ENCODE measurements at places on chromosomes 1 and 21.
A peak's percentile ranks its signal among the peaks of the same experiment; 100 is the strongest.

DNA sequence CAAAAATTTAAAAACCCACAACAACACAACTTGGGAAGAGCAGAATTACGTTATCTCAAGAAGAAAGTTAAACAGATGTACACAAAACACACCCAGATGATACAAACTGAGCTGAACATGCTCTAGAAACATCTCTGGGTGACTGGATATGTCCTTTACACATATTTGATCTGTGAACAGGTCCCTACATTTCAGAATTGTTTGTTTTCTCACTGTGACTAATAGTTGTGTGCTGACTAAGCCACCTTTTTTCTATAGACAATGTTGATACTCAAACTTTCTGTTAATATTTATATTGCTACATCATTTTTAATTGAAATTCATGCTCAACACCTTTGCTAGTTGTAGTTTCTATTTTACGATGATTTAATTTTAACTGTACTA is 1.0 kb upstream of the F11R start:
- DNase-seq: peak; percentile 38

DNA sequence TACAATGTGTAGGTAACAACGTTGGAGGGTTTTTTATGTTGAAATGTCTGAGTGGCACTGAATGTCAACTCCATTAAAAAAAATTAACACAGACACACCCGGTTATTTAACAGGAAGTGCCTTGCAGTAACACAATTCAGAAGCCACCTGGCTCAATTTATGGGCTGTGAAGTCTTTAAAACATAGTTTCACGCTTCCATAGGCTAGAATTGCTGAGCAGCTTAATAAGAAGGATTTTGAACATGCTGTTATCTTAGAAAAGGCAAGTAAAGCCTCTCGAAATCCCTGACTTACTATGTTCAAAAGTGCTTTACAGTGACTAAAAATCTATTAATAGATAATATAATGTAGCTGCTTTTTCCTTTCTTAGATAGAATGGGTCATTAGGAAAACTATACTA is 19.7 kb downstream of the SRSF4 start:
- no peak for DNase-seq

GRCh38 chr1:11566042-11566850 is 87.3 kb downstream of the DISP3 start:
- DNase-seq: no peak

DNA sequence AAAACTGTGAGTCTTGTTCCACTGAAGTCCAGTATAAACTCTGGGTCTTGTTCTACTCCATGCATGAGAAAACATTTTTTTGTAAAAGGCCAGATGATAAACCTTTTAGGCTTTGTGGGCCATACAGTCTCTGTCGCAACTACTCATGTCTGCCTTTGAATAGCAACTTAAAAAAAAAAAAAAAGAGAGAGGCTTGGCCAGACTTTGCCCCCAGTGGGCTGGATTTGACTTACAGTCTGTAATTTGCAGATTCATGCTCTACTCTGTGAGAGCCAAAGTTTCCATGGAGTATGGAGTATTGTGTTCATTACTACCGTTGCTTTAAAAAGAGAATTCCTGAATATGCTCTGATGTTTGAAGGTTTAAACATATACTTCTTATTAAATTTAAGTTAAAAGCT is 654.9 kb upstream of the PKN2 start:
- no peak for DNase-seq

DNA sequence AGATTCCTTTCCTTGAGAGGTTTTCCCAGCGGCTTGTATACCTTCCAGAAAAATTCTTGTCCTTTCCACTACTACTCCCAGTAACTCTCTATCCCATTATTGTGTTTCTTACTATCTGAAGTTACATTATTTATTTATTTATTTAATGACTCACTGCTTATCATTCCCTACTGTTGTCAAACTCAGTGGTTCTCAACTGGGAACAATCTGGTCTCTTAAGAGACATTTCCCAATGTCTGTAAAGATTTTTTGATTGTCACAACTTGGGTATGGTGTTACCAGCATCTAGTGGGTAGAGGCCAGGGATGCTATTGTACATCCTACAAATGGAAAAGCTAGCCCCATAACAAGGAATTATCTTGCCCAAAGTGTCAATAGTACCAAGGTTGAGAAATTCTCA is 771.5 kb upstream of the ADGRL2 start:
- no peak for DNase-seq

DNA sequence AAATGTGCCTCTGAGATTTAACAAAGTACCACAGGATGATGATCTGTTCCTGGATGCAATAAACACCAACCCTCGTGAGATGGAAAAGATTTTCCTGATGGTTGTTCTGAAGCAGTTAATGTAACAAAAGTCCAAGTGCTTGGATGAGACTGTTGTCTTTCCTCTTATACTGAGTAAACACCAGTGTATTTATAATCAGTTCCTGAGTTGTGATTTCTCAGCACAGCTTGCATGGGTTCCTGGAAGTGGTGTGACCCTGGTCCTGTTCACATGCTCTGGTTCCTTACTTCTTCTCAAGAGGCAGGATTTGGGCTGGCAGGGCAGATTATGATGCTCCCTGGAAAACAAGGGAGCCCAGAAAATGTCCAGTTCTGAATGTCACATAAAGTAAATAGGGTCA is 208.2 kb upstream of the USP24 start:
- DNase-seq: no peak

DNA sequence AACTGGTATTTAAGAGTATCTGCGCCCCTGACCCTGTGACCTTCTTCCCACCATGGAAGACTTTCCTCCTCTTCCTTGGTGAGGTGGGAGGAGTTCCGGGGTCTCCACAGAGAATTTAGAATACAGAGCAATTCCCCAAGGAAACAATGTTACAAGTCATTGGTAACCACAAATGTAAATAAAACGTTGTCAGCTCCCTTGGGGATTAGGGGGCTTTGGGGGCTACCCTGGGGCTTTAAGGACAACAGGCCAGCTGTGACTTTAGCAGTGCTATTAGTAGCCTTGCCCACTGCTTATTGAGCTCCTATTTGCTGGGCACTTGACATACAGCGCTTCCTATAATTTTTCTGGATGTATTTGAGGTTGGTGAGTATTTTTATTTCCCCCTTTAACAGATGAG is 69.0 kb downstream of the IGSF21 start:
- no peak for DNase-seq

- no peak for DNase-seq
Measured at GRCh38 chr1:5926686-5927435, 65.4 kb downstream of the NPHP4 start.

GRCh38 chr1:90616395-90616794 is 100.7 kb downstream of the BARHL2 start:
- peak; percentile 3 for DNase-seq

DNA sequence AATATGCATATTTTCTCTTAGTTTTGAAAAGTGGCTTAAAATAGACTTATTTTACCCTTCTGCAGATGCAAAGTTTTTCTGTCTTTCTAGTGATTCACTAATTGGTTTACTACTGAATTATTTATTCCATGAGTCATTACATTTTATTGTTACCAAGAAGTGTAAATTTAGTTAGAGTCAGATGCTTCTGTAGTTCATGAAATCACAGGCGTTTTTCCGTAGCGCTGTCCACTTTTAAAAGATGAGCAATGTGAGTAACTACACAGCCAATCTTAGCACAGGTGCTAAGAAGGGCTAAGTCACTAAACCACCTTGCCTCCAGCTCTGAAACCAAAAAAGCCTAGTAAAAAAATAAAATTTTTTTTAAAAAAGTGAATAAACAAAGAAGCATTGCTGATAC is 24.7 kb downstream of the RGS13 start:
- no peak for DNase-seq

GRCh38 chr1:180928331-180929230 is 15.9 kb downstream of the KIAA1614 start:
- no peak for DNase-seq

DNA sequence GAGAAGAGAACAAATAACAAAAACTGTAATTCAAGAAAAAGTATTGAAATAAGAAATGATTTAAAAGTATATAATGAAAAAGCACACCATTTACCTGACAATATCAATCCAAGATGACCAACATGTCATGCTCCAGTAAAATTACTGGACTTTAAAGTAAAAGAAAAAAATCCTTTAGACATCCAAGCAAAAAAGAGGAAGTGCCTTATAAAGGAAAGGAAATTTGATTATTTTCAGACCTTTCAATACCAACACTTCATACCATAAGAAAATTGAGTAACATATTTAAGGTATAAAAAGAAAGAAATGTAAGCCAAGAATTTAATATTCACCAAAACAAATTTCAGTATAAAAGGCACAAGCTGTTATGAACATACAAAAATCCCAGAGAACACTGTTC is 46.2 kb upstream of the SSX2IP start:
- no peak for DNase-seq

DNA sequence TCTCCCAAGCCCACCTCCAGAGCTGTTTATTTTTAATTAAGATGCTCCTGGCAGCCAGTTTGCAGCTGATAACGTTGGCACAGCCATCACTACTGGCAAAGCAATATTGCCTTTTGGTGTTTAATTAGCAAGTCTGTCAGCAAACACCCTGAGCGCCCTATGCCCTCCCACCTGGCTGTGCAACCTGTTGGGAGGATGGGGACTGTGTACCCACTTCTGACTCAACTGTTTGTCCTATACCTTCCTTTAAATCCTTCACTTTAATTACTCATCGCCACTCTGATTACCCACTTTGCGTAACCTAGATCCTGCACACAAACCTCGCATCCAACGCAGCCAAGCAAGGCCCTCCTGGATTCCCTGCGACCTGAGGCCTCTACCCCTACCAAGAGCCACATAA is 67.1 kb downstream of the BCAR3 start:
- no peak for DNase-seq

GRCh38 chr1:81032374-81032773 is 768.4 kb upstream of the ADGRL2 start:
- no peak for DNase-seq

GRCh38 chr21:23522751-23523150 is 2084.5 kb downstream of the MRPL39 start:
- DNase-seq: no peak

DNA sequence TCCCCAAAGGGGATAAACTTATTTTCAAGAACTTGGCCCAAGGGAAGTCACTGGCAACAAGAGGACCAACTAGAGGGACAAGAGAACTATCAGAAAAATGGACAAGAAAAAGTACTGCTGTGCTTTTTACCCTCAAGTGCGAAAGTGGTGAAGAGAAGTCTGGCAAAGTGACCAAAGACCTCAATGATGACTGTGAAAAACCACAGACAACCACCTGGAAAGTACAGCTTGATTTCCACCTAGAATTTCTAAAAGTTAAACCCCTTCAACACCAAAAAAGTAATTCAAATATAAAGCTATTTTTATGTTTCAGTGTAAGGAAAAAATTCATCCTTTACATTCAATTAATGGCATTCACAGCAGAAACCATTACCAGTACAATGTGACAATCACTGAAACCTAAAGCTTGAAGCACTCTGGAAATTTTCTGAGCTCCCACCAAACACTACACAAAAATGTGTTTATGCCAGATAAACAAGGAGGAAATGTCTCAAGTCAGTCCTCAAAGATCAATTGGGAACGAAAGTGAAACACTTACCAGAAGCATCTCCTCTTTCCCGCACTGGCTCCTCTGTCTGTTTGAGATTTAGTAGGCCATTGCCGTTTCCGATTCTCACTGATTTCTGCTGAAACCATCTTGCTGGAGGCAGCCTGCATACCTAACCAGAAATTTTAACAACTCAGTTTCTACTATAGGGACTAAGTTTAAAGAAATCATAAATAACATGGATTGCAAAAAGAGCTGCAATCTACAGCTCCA is 8.3 kb downstream of the SDE2 start:
- DNase-seq: peak; percentile 56

GRCh38 chr1:34549199-34549598 is 205.6 kb upstream of the GJB5 start:
- peak; percentile 24 for DNase-seq

DNA sequence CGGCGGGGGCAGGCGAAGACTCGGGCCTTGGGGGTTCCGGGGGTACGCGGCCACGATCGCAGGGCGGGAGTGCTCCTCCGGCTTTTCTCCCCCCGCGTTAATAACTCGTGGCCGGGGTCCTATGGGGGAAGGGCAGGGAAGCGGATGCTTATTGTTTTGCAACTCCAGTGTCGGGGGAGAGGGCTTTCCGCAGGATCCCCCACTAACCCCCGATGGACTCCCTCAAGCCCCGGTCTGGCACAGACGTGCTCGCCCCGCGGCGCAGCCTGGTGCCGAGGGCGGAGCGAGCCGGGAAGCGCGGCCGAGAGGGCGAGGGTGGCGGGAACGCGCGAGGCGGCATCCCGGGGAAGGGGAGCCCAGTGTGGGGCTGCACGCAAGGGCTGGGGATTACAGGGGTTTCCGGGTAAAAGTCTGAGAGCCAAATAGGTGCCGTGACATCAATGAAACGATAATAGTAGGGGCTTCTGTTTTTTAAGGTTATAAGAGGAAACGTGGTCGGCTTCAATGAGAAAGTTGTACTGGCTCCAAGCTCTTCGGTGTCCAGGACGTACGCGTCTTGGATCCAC is 772 bp downstream of the UCK2 start:
- DNase-seq: peak; percentile 75

GRCh38 chr1:230459465-230459864 is 33.3 kb upstream of the PGBD5 start:
- no peak for DNase-seq

DNA sequence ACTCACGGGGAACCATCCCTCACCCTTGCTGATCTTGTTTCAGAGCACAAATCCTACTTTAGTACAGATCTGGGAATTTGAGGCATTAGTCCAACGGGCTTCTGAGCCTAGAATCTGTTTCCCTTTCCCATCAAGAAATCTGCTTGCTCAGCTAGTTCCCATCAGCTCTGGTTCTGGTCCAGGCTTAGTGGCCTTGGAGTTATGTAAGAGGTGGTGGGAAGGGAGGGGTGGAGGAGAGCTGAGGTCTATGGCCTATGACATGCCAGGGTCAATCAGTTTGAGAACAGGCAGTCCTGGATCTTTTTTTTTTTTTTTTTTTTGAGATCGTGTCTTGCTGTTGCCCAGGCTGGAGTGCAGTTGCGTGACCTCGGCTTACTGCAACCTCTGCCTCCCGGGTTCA is 4.1 kb downstream of the GSTM1 start:
- no peak for DNase-seq

DNA sequence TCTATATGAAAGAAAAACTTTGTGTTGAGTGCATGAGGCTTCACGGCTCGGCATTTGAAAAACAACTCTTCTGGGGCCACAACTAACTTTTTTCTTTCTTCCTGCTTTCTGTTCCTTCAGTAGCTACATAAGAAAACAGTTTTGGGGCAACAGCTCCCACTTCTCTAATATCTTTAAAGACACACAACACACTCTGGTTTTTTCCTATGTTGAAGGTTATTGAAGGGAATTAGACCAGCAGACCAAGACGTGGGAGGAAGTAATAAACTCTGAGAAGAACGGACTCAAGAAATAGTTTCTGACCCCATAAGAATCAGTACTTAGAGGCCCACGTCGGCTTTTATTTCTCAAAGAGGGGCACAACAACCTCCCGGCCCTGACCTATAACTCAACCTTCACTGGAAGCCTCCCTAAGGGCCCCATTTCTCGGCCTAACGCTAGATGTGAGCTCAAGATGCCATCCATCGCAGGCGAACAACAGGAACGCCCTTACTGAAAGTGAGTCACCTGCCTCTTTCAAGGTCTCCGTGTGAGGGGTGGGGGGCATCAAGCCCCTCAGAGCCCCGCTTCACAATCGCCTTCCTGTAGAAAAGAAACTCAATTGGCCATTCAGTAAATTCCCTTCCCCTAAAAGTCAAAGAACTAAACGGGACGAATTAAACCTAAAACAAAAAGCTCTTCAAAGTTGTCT is 844 bp downstream of the ZMYM6 start:
- DNase-seq: peak; percentile 50

Measured in activated CD4-positive, alpha-beta T cell treated with anti-CD3 and anti-CD28 coated beads, Interleukin-2, Interleukin-6, amounts not matched to agents 100 ng/mL and 50 ng/mL, durations not matched to agents 16 hours and 8 hours (primary cell).